ENCODE measurements at places on chromosomes 5 and 9.

- peak; percentile 59 for DNase-seq
Observed at GRCh38 chr5:44332285-44332971, 56.8 kb downstream of the FGF10 start.

- DNase-seq, result no peak
Observed at GRCh38 chr5:155759984-155760383, 567.0 kb upstream of the SGCD start.

- no peak for DNase-seq
Observed at GRCh38 chr9:137333016-137333671, 31.1 kb upstream of the NRARP start.

DNA sequence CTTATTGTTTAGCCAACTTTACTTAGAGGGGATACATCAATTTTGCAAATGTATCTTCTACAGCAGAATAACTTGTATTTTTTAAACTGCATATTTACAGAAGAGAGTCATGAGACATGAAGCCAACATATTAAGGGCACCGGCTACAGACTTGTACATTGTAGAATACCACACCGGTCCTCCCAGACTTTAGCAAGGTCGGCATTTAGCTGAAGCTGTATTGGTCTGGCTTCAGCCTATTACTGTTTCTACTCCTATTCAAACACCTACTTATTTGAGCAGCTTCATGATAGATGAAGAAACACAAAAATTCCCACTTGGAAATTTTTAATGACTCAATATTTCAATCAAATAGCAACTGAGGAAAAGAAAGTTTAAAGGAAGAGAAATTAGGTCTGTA, 33.0 kb downstream of the NR3C1 start:
- DNase-seq, result no peak

- no peak for DNase-seq
Observed at GRCh38 chr9:125701351-125701750, 5.7 kb downstream of the MAPKAP1 start.

DNA sequence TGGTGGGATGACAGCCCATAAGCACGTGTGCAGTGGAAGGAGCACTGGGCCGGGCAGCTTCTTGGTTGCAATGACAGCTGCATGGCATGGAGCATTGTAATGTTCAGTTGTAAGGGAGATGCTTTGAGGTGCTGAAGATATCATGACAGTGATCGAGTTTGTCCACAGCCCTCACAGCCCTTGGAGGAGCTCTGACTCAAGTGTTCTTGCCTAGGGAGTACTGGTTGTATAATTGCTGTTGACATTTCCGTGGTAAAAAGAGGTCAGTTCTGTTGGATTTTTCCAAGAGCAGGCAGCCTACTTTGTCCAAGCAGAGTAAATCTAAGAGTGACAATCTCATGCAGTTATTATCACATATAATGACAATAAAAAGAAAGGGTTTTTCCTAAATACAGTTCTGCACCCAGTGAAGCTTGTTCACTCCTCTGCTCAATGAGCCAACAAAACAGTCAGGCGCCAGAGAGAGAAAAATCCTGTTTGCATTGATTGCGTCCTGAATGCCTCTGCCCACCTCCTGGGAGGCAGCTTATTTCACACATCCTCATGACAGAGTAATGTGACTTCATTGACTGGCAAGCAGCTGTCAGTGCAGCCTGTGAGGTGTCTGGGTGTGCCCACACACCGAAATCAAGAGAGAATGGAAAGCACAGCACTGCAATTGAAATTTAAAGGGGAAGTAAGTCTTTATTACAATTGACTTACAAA, 248.0 kb downstream of the NTRK2 start:
- DNase-seq, result no peak

All from NB4 (cell line).